ENCODE measurements at places on chromosomes 5 and 9.
A peak's percentile ranks its signal among the peaks of the same experiment; 100 is the strongest.

DNA sequence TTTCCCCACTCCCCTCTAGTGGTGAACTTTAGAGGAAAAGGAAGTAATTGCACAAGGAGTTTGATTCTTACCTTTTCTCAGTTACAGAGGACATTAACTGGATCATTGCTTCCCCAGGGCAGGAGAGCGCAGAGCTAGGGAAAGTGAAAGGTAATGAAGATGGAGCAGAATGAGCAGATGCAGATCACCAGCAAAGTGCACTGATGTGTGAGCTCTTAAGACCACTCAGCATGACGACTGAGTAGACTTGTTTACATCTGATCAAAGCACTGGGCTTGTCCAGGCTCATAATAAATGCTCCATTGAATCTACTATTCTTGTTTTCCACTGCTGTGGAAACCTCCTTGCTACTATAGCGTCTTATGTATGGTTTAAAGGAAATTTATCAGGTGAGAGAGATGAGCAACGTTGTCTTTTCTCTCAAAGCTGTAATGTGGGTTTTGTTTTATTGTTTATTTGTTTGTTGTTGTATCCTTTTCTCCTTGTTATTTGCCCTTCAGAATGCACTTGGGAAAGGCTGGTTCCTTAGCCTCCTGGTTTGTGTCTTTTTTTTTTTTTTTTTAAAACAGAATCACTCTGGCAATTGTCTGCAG is 25.3 kb downstream of the SLC22A5 start:
- DNase-seq, result no peak

- DNase-seq, result no peak
These were observed 8.5 kb downstream of the FBP1 start for GRCh38 chr9:94630833-94631232.

DNA sequence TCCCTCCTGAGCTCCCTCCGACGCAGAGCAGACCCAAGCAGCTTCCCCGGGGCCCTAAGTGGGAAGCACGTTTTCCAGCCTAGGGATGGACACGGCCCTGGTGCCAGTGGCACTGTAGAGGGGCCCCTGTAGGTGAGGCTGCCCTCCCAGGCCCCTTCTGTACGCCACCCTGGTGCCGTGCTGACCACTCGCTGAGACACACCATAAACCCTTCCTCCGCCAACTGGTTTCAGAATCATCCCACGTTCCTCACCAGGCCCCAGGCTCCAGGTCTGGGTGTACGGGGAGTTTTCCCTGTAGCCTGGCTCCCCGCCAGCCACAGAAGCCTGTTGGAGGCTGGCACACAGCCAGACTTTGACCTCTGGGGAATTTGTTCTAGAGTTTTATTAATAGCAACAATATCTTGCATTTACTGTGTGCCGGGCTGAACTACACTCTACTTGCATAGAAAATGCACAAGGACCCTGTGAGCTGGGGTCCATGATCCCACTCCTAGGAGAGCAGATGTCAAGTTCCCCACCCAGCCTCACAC is 18.2 kb upstream of the WDR38 start:
- no peak for DNase-seq

DNA sequence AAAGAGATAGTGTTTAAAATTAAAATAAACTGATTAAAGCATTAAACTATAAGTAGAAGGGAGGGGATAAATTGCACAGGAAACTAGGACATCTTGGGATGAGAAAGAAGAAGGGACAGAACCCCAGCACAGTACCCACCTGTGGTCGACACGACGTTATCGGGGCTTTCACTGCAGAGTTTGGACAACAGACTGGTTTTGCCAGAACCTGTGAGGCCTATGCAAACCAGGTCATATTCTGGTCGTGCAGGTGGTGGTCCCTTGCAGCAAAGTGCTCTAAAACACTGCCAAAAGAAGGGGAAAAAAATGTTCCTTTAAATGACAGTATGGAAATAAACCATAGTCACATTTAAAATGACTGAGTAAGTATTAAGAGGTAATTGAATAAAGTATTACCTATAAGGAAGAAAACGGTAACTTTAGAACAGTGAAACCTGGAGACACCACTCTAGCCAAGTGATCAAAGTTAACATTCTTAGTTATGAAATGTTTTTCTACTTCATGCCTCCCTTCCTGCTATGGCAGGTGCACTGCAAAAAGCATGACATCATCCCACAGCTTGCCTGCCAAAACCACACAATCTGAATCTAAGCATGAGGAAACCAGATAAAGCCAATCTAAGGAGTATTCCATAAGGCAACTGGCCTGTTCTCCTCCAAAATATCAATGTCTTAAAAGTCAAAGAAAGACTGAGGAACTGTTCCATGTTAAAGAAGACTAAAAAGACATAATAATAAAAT is 138.6 kb downstream of the ARL15 start:
- DNase-seq, result no peak

GRCh38 chr5:169440107-169440705 is 139.3 kb upstream of the SLIT3 start:
- DNase-seq, result no peak

- DNase-seq, result no peak
These were observed 58.7 kb upstream of the FCN1 start for GRCh38 chr9:134976403-134976802.

DNA sequence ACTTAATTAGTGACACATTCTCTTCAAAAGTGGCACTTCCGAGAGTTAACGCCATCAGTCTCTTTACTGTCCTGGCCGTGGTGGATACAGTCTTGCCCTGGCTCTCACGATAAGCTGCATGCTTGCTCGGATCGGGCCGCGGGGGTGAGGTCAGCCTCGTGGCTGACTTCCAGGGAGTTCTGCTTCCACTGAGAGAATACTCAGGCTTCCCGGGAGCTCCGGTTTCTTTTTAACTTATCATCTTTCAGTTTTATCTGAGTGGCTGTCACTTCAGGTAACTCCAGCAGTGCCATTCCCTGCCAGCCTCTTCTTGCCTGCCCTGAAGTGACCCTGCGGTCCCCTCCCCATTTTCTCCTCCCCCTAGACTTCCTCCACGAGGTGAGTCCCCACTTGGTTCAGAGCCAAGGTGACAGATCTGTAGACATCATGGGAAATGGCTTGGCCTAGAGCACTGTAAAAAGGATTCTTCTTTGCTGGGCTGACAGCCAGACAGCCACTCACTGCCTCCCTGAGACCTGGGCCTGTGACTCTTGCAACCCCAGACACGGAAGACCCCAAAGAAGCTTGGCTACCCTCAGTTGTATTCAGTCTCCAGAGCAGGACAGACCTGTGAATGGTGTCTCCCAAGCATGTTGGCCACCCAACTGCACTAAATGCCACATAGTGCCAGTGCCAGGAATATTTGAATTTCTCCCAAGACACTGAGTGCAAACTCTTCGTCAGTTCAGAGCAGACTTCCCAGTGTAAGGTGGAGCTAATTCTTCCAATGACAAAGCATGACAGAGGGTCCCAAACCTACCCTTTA is 95.1 kb downstream of the DAPK1 start:
- DNase-seq, result no peak

- peak; percentile 74 for DNase-seq
These were observed 17.9 kb upstream of the EGFL7 start for GRCh38 chr9:136644593-136645351.

GRCh38 chr5:14284392-14285148 is 141.4 kb downstream of the TRIO start:
- DNase-seq, result no peak

GRCh38 chr5:127471211-127471610 is 46.2 kb upstream of the PRRC1 start:
- DNase-seq, result no peak

DNA sequence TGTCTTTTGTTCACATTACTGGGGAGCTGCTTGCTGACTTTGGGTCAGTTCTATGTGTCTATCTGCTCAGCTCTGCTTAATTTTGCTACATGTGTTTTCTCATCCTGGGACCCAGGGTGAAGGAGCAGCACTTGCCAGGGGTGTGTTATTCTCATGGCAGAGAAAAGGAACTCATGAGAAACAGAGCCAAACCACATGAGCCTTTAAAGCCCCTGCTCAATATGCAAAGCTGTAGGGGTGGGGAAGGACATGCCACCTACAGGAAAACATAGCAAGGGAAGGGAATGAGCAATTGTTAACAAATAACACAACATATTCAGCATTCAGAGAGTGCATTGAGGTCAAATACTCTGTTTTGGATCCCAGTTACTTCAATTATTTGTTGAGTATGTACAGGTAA is 290.9 kb downstream of the CDK5RAP2 start:
- no peak for DNase-seq

GRCh38 chr9:129384491-129385210 is 206.6 kb upstream of the IER5L start:
- no peak for DNase-seq

GRCh38 chr9:113935677-113936380 is 59.7 kb downstream of the ZNF618 start:
- DNase-seq, result no peak

DNA sequence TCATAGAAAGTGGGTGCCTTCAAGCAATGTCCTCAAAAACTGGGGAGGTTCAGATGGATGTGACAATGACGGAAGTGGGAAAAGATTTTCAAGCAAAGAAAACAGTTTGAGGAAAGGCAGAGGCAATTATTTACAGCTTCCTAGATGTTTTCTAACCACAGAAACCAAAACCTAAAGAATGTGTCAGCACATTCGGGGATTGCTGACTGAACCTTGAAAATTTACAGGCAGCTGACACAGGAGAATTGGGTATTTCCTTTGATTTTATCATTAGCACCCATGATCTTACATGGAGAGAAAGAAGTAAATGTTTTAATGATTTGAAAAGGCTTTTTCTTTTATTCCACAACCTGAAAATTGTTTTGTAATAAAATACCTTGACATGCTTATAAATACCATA is 369.0 kb downstream of the ACTL7B start:
- DNase-seq, result no peak

DNA sequence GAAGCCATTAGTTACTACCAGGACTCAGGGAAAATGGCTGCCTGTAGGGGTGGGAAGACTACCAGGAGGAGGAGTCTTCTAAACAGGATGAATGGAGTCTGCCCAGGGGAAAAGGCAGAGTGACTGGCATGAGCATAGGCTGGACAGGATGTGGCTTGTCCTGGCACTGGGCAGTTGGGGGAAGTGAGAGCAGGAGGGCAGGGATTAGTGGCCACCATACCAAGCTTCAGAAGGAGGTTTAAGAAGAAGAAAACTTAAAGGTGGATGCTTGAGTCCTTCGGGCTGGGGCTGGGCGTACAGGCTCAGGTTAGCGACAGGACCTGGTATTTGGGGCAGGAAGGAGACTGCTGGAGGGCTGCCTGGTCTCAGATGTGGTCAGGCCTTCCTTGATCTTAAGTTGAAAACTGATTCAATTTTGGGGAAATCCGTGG is 5.0 kb upstream of the NSD1 start:
- peak; percentile 24 for DNase-seq

GRCh38 chr9:133066181-133066983 is 4.6 kb downstream of the CEL start:
- DNase-seq, result no peak

- DNase-seq, result no peak
These were observed 23.9 kb downstream of the CNTRL start for GRCh38 chr9:121098567-121099198.

- DNase-seq, result peak; percentile 8
These were observed 39.6 kb upstream of the DMXL1 start for GRCh38 chr5:119031011-119031886.

DNA sequence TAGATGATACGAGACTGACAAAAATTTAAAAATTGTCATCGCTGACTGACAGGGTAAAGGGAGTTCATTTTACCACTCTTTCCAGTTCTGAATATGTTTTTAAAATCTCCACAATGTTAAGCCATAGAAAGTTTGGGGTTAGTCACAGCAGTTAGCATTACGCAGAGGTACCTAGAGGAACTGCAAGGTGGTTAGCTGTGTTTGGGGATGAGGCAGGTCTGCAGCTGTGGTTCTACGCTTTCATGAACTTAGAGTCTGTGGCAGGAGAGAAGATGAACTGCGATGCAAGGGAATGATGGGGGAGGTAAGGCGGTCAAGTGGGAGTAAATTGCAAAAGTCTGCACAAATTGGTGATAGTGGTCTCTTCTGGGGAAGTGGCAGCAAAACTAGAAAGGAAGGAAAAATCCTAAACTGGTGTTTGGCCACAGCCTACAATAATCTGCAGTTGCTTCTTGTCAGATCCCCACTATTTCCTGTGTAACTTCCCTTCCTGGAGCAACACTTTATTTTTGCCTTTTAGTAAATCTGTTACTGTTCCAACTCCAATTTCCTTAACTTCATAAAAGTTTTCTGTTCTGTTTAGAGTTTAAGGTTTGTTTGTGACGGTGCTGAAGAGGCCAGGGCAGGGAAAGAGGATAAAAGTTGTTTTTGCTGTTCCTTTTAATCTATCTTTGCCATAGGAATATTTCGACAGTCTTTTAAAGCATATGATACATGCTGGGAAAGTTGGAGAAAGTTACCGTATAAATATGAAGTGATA is 38.6 kb upstream of the SNX2 start:
- no peak for DNase-seq

DNA sequence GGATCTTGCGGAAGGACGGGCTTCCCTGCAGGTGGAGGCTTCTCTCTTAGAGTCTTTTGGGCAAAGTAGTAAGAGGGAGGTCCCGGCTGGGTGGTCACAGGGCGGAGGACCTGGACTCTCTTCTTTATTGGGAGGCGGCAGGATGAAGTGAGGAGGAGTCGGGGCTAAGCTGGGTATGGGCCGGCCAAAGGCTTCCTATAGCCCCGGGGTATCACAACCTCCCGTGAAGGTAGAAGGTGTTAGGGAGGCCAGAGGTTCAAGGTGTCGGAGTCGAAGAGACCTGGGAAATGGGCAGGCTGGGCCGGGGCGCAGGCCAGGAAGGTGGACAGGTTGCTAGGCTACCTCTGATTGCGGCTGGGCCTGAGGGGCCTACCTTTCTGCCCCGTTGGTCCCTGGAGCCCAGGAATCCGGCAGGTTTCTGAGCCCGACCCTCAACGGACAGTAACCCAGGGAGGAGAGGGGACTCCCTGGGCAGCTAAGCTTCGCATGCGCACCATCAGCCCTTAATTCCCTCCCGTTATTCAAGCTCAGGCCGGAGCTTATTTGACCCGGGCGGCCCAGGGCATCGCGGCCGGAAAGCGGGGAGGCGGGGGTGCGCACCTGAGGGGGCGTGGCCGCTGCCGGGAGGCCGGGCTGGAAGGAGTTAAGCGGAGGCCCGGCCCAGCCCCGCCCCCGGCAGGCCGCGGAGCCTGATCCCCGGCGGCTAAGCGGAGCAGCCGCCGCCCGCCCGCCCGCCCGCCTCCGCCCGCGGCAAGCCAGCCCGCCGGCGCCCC is at the start of gene TESK1:
Gene TESK1, plus strand, starts transcription at position 685 of the 773 bp plus-strand sequence. CDS start 358 bp downstream, outside the sequence.
- peak; percentile 87 for DNase-seq

DNA sequence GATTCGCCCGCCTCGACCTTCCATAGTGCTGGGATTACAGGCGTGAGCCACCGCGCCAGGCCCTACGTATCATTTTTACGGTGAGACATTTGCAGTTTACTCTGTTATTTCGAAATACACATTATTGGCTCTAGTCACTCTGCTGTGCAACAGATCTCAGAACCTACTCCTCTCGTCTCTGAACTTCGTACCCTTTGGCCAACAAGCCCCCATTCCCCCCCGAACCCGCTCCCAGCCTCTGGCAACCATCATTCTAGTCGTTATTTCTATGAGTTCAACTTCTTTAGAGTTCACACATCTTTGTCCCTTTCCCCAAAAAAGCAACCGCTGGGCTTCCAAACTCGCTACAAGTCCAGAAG is 735 bp downstream of the PTGR1 start:
- no peak for DNase-seq

DNA sequence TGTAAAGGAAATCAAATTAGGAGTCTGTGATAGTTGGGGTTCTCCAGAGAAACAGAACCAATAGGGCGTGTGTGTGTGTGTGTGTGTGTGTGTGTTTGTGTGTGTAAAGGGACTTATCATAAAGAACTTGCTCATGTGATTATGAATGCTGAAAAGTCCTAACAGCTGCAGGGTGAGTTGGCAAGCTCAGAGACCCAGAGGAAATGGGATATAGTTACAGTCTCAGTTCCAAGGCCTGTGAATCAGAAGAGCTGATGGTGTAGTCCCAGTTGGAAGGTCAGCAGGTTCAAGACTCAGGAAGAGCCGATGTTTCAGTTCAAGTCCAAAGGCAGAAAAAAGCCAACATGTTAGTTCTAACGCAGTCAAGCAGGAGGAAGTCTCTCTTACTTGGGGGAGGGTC is 214.2 kb downstream of the ELAVL2 start:
- no peak for DNase-seq
